ENCODE measurements at places on chromosomes 6 and 20.

- DNase-seq, result no peak
These were observed 242.1 kb downstream of the MAFB start for GRCh38 chr20:40446888-40447287.

GRCh38 chr6:158770533-158771330, 48.4 kb downstream of the EZR start:
- DNase-seq, result no peak

- no peak for DNase-seq
These were observed 199.0 kb downstream of the PDE7B start for GRCh38 chr6:136050475-136050874.

DNA sequence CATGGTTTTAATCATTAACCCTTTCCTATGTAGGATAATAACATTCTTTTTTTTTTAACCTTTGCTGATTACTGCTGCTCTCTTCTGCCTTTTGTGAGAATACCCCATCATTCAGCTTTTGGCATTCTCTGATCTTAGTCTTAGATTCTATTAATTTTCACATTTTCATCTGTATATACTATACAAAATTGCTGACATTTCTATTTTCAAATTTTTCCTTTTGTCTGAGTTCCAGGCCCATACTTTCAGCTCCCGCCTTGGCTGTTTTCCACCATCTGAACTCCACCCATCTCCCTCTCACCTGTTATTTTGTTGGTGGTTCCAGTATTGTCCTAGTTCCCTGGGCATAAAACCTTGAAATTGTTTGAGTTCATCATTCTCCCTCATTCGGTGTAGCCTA, 59.2 kb downstream of the PKIB start:
- no peak for DNase-seq

GRCh38 chr6:96156425-96156824, 140.7 kb downstream of the FUT9 start:
- DNase-seq, result no peak

- no peak for DNase-seq
These were observed 326.9 kb downstream of the UBE3D start for GRCh38 chr6:82738773-82739172.

- DNase-seq, result no peak
These were observed 12.9 kb upstream of the FOXA2 start for GRCh38 chr20:22597303-22597702.

DNA sequence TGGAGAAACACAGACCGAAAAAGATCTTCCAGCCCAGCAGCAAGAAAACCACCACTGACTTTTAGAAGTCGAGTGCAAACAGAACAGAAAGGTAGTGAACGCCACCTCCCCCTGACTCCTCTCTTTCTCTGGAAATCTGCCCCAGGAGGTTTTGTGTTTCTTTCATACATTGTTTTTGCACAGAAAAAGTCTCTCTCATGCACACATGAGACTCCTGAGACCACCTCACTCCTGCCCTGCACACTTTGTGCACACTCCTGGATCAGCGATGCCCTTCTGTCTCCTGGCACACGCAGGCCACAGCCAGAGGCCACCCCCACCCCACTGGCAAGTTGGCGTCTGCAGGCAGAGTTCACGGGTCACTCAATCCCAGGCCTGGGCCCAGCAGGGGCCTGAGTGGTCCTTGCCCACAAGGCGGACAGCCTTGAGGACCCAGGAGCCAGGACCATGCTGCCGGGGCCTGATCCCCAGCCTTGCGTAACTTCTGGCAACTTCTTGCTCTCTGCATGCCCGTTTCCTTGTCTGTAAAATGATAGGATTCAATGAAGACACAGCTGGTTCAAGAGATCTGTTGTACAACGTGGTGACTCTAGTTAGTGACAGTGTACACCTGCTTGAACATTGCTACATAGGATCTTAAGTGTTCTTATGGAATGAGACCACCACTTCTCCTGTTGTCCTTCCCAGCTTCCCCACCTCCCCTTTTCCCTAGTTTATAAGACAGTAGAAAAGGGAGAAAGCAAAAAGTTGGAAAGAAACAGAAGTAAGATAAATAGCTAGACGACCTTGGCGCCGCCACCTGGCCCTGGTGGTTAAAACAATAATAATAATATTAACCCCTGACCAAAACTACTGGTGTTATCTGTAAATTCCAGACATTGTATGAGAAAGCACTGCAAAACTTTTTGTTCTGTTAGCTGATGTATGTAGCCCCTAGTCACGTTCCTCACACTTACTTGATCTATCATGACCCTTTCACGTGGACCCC, 30.2 kb upstream of the CST7 start:
- DNase-seq, result no peak

DNA sequence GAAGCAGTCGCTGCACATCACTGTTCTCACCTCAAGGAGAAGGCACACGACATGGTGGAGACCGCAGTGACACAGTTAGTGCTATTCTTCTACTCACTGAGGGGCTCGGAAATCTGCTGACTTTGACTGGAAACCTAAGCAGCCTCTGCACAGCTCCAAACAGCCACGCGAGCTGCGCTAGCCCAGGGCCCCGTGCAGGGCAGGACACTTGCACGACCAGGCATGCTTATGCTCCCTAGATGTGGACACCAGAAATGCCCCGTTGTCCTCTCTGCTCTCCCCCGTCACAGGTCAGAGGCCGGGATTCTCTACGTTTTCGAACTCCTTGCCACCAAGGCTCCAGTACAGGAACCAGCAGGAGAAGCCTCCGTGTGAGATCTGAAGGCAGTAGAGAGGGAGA, 201.1 kb downstream of the WDR27 start:
- DNase-seq, result no peak

DNA sequence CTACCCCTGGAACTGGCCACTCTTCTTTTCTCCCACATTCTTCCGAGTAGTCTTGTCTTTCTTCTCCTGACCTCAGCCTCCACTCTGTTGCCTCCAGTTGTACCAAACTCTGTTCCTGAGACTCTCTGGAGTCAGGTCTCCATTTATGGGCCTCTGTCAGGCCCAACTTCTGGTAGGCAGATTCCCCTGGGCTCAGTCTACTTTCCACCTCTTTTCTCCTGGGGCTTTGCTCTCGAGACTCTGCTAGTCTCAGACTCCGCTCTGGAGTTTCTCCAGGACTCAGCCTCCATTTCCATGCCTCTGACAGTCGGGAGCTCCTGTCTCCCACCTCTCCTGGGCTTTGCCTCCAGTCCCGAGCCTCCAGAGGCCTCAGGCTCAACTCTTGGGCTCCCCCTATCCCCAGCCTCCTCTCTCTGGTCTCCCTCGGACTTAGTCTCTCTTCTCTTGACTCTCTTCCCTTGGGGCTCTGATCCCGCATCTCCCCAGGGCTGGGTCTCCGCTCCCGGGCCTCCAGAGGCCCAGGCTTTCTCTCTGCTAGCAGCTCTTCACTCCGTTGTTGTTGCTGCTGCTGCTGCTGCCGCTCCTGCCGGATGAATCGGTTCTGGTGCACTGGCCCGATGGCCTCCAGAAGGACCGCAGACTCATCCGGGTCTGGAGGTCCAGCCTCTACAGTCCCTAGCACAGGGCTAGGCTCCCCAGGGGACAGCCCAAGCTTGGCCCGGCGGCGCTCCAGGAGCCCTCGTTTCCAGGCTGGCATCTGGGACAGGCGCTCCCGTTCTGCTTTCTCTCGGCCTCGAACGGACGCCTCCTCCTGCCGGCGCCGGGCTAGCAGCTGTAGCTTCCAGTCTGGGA, 1.1 kb downstream of the PPP1R18 start:
- no peak for DNase-seq

GRCh38 chr20:62535964-62536363, 60.2 kb upstream of the GATA5 start:
- no peak for DNase-seq

DNA sequence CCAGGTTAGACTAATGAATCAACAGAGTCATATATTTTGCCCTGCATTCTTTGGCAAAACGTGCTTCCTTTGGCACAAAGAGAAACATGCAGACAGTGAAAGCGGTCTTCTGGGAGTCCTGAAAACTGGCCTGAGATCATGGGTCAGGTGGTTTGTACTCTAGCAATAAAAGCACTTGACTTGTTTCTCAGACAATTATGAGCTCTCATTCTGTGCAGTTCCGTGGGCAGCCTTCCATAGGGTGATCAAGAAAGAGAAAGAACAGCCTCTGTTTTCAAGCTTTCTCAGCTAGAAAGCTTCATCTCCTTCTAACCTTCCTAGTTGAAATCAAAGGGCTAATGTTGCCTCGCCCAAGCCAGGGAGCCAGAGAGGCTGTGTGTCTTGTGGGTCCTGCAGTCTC, 62.7 kb upstream of the ISM1 start:
- no peak for DNase-seq

DNA sequence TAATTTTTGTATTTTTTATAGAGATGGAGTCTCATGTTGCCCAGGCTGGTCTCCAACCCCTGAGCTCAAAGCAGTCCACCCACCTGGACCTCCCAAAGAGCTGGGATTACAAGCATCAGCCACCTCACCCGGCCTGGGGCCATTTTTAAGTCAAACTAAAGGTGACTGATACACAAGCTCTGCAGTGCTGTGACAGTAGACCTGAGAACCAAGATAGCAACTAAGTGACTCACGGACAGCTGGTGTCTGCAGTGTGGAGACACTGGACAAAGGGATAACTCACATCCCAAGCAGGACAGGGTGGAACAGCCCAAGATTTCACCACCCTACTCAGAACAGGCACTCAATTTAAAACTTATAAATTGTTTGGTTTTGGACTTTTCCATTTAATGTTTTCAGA, 402.5 kb downstream of the CD83 start:
- no peak for DNase-seq

- no peak for DNase-seq
These were observed 152.8 kb downstream of the TTLL2 start for GRCh38 chr6:167477688-167478087.
